Thoracic aorta (tissue), 2 donors: ENCODE measurements at places on chromosomes 1 and 21. TPM values are rescaled to one million over a fixed set of nuclear protein-coding genes. Genes with fewer than 3 reads are reported as not detected.

The C8A gene
- total RNA-seq, result not detected

The PRRX1 gene
- total RNA-seq, result 171 TPM

The LAD1 gene
- total RNA-seq, result 11.1 TPM

- DNase-seq, result no peak
Observed at GRCh38 chr1:21239221-21239620, 51.0 kb downstream of the ECE1 start.

GRCh38 chr1:230621324-230622030 is 20.8 kb upstream of the COG2 start:
- DNase-seq, result no peak

- DNase-seq, result no peak
Observed at GRCh38 chr1:65572701-65573421, 152.4 kb downstream of the LEPR start.

DNA sequence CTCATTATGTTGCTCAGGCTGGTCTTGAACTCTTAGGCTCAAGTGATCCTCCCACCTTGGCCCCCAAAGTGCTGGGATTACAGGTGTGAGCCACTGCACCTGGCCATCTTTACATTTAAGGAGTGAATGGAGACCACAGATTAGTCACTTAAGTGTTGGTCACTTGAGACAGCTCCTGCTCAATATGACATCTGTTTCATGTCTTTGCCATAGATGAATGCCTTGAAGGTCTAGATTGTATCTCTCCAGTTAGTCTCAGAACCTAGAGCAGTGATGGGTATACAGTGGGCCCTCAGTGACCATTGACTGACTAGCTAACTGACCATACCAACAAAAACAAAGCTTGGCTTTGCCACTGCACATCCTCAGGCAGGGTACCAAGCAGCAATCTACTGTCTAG is 15.3 kb downstream of the BCL9 start:
- no peak for DNase-seq

DNA sequence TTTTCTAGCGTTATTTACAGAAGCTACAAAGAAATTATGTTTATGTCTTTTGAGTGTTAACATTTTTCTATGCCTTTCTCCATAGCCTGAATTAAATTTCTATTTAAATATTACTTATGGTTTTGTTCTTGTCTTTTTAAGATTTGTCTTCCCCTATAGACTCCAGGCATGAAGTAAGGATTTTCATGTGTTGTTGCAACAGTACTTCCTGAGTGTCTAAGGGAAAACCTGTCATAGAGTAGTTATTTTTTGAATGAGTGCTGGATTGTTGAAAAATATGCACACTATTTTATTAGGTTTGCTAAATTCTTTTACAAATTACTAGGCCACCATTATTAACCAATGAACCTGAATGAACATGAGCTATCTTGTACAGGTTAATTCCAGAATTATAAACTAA is 27.1 kb downstream of the SAMSN1 start:
- no peak for DNase-seq

DNA sequence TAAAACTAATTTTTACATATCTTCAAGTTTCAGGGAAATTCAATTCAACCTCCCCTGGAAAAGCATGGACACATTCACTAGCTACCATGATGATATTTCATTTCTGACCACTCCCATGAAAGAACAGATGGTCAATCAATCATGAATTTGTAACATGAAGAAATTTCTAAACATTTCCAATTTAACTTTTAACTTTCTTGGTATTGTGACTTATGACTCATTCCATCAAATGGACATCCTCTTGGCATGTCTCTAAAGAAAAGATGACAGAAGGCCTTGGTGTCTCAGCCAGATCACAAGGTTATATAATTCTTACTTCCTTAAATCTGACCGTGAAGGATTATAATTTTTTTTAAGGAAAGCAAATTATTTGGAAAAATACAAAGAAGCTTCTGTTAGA is 10.5 kb upstream of the MCOLN3 start:
- no peak for DNase-seq

DNA sequence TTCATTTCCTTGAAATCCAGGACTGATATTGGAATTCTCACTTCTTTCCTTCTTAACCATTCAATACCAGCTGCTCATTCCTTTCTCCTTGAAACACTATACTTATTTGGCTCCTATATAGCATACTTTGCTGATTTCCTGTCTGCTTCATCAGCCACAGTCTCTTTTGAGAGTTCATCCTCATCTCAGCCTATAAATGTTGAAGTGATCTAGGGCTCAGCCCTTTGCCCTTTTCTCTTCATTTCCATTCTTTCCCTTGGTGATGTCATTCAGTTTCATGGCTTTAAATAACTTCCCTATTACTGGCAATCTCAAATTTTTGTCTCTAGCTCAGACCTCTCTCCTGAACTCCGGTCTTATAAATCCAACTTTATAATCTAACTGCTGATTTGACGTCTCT is 24.1 kb upstream of the RABGAP1L start:
- no peak for DNase-seq
